Right ventricle myocardium inferior (tissue), 1 donor: ENCODE measurements at places on chromosomes 4 and X.

- DNase-seq = no peak
These were observed 92.4 kb downstream of the PHOX2B start for GRCh38 chr4:41656106-41656505.

DNA sequence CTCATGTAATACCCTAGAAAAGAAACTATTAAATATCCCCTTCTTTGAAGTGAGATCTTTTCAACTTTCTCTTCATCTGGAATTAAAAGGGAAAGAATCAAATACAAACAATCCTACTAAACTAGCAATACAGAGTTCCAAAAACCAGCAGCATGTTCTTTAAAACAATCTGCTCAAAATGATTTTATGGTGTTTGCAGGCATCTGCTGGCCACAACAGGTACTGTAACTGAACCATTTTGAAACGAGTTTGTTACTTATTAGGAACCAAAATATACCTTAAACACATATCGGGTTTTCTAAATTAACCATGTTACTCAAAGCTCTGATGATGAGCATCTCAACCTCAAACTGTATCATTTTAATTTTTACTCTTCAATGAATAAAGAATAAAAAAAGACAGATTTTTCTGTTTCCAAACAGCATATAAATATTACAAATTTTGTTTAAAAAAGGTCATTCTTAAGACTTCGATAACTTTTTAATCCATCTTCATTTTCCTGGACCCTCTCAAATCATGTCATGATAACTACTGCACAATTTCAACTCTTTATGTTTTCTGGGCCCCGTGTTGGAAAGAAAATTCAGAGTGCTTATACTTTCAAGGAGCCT, 56.5 kb downstream of the ARAP2 start:
- DNase-seq = no peak

DNA sequence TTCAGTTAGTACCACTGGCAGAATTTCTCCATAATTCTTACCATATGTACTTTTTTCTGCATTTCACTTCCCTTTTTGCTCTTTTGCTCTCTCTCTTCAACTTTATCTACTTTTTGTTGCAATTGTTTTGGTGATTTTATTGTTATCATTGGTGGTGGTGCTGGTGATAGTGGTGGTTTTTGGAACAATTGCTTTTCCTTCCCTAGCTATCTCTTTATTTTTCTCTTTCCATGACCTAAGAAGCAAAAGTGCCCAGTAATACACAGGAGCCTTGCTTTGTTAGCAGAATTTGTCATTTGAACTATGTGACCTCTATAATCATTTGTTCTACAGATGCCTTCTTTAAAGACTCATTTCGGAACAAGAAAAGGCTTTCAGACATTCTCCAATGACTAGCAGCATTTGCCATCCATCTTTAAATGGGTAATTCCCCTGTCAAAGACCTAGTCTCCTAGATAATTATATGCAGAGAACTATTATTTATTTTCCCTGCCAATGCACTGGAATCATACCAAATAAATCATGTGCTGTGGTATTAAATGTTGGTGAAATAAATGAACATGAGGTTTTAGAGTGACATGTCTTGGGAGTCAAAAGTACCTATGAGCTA, 154.5 kb downstream of the GASK1B start:
- DNase-seq = no peak

DNA sequence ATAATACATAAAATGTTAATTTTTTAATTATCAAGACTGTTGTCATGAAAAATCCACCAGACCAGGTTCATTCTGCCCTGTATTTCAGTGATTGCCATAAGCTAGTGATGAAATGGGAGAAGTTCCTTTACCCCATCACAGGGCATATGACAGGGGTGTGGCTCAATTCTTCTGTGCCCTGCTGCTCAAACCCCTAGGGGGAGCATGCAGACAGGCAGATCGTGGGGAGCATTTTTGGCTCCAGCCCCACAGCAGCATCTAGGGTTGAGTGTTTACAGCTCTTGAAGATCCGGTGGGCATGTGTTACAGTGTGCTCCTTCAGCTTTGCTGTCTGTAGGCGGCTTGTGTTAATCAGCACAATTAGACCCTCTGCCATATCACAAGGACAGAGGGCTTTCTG, 700.7 kb downstream of the PCDH18 start:
- no peak for DNase-seq

GRCh38 chr4:7161721-7162214, 30.6 kb upstream of the SORCS2 start:
- no peak for DNase-seq

DNA sequence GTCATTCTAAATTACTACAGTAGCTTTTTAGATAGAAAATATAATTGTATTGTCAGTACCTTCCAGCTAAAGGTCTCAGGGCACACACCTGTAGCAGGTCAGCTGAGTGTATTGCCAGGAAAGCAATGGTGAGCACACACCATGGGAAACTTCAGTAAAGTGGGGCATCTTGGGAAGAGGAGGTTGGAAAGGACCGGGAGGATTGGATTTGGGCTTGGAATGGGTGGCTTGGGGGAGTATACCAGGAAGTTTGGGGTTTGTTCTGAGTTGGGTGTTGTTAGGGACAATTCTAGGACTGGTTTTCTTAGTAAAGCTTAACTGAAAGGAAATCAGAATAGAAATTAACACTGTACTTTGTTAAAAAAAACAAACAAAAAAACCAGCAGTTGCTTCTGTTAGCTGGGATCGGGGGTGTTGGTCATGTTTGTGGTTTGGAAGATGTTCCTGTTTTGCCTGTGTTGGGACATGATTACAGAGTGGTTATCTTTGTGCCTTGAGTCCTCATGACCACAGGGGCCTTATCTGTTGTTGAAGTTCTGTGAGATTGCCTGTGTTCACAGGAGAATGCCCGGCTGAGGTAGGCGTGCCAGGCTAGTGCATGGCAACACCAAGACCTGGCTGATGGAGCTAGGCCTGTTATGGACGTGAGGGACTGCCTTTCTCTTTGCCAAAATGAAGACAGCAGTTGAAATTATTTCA, 35.1 kb downstream of the PRIMPOL start:
- no peak for DNase-seq

- no peak for DNase-seq
These were observed 35.1 kb downstream of the PRKX start for GRCh38 chrX:3678328-3678727.

DNA sequence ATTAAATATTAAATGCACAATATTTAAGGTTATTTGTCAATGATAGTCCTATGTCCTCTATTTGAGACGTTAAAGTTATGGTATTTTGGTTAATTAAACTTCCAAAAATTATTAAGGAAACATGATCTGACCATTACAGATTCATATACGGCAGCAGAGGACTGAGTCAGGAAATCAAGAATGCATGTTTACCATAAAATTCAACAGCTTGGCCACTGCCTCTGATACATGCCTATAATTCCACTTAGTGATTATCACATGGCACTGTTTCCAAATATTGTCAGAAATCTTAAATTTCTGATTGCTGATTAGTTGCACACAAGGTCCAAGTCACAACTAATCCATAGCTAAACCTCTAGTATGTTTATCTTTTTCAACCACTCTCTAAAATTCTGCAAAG, 232.2 kb upstream of the UGT8 start:
- no peak for DNase-seq

- DNase-seq = no peak
These were observed 3.0 kb downstream of the RPL10 start for GRCh38 chrX:154401045-154401799.

DNA sequence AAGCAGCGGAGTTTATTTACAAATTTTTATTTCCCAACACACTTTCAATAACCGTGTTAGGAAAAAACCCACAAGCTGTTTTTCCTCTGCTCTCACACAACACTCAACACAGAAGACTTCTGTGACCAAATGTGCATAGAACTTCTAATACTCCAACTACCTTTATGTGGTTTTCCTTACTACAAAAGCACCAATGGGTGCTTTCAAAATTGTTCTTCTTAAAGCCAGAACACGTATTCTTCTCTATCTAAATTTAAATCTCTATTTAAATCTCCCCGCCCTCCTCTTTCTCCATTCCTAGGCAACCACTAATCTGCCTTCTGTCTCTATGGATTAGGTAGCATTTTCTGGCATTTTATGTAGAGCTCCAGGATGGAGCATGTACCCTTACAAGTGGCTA, 90.0 kb downstream of the SHROOM2 start:
- DNase-seq = no peak

DNA sequence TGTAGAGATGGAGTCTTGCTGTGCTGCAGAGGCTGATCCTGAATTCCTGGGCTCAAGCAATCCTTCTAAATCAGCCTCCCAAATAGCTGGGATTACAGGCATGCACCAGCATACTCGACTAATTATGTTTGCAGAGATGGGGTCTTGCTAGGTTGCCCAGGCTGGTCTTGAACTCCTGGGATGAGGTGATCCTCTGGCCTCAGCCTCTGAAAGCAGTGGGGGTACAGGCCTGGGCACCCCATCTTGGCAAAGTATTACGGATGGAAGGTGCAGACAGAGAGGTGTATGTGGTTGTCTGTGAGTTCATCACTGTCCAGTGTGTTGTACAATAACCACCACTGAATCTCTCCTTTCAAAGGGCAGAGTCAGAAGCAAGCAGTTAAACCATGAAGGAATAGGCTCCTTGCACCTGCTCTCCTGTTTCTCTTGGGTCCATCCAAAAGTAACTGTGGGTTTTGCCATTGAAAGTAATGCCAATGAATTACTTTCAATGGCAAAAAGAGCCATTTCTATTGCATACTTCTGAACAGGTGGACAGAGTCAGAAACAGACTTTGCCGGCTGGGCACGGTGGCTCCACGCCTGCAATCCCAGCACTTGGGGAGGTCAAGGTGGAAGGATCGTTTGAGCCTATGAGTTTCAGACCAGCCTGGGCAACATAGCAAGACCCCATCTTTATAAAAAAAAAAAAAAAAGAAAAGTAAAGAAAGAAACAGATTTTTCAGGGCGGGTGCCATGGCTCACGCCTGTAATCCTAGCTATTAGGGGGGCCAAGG, 7.0 kb upstream of the AKAP17A start:
- DNase-seq = no peak

DNA sequence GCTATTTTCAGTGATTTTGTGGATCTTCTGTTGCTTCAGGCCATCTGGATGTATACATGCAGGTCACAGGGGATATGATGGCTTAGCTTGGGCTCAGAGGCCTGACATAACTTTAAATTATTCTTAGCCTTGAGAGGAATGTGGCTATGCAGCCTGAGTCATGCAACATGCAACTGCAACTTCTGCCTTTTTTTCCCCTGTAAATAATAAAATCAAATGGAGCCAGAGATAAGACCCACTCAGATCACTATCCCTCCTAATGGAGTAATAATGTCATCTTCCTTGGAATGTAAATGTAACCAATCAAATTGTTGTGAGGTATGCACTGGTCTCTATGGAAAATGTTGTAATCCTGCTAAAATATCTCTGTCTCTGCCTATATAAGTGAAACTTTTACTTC, 54.9 kb downstream of the MAGEB17 start:
- no peak for DNase-seq

DNA sequence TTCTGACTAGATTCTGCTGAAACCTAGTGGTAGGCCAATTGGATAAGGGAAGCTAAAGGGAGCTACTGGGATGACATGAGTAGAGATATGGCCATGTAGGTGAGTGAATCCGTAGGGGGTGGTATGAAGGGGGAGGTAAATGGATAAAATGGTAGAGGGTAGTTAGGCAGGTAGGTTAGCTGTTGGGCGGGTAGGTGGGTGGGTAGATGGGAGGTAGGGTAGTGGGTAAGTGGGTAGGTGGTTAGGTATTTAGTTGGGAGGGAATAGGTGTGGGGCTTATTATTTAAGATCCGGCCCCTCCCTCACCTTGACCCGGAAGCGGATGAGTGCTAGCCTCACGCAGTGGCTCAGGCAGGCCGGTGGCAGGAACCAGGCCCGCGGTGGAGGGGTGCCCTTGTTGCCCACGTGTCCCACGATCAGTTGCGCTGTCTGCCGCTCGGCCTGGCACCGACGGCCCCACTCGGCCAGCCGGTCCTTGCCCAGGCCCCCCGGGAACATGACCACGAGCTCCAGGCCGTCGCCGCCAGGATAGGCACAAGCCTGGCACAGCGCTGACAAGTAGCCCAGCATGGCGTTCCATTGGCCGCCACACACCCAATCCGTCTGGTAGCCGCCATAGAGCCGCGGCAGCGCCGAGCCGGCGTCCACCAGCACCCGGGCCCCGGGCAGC, 725 bp downstream of the FAM120C start:
- DNase-seq = peak; percentile 82

GRCh38 chr4:2364654-2365053, 53.8 kb downstream of the ZFYVE28 start:
- DNase-seq = peak; percentile 81

GRCh38 chrX:75086731-75087195, 69.3 kb downstream of the ABCB7 start:
- no peak for DNase-seq

- no peak for DNase-seq
These were observed 542.4 kb upstream of the DIPK2B start for GRCh38 chrX:45743081-45743533.

- no peak for DNase-seq
These were observed 7.9 kb downstream of the TRPC3 start for GRCh38 chr4:121943941-121944340.
